Stimulated activated CD8-positive, alpha-beta memory T cell treated with anti-CD3 and anti-CD28 coated beads, Interleukin-15, amount 100 ng/mL, for 48 hours (primary cell): ENCODE measurements at places on chromosomes 2 and 18.

DNA sequence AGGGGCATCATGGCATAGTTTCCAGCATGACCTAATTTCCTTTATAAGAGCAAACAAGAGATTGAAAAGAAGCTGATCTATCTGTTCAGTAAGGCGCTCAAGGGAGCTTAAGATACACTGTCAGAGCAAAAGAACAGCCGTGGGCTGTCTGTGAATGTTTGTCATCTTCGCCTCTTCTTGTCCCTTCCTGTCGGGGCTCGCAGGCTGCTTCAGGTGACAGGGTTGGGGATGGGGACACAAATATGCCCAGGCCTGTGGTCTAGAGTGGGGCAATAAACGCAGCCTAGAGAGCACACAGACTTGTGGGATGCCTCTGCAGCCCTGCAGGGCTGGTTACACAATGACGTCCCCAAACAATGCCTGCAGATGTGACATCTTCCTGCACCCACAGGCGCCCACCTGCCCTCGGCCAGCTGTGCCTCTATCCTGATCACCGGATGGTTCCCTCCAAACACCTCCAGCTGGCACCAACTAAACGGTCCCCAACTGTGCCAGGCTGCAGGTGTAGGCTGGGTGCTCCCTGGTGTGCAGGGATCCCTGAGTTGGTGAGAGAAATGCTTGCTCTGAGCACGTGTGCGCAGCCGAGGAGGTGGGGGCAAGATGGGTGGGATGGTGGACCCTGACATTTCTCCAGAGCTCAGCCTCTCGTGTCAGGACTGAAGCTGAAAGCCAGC, 72.8 kb downstream of the EDAR start:
- DNase-seq, result no peak

DNA sequence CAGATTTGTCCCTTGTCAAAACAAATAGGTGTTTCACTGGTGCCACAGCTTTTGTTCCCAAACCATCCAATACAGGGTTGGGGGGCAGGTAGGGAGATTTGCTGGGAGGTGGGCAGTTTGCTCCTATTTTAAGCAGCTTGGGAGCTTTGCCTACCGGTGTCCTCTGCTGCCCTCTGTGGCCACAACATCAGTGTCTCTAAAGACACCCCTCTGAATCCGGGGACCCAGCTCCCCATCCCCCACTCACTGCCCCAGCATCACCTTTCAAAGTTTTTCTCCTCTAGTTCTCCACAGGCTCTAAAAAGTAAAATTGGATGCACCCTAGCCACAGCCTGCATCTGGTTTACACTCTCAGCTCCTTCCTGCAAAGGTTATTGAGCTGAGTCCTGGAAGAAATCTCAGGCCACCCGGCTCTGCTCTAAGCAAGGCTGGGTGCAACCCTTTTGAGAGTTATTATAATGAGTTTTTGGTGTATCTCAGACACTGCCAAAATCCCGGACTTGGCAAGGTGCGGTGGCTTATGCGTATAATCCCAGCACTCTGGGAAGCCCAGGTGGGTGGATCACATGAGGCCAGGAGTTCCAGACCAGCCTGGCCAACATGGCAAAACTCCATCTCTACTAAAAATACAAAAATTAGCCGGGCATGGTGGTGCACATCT, 2.9 kb upstream of the EPAS1 start:
- DNase-seq, result no peak

DNA sequence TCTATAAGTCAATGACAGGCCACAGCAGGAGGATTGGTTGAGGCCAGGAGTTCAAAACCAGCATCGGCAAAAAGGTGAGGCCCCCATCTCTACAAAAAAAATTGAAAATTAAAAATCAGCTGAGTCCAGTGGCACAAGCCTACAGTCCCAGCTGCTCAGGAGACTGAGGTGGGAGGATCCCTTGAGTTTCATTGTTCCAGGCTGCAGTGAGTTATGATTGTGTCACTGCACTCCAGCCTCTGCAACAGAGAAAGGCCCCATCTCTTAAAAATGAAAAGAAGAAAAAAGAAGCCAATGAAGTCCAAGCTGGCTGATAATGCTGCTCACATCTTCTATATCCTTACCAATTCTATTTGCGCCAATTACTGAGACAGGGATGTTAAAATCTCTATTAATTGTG, 39.1 kb downstream of the MRPS5 start:
- DNase-seq, result no peak

DNA sequence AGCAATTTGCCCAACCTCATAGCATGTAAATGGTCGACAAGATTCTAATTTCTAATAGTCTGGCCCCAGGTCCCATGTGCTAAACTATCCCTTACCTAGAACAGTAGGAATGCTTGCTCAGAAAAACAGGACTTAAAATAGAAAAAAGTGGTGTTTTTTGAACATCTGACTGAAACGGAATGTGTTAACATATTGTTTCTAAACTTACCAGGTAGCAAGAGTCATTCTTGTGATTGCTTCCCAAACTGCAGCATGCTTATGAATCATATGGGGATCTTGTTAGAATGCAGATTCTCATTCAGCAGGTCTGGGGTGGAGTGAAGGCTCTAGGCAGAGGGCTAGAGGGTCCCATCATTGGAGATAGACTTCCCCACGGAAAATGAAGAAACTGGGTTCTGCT, 5.8 kb upstream of the SLC20A1 start:
- no peak for DNase-seq

DNA sequence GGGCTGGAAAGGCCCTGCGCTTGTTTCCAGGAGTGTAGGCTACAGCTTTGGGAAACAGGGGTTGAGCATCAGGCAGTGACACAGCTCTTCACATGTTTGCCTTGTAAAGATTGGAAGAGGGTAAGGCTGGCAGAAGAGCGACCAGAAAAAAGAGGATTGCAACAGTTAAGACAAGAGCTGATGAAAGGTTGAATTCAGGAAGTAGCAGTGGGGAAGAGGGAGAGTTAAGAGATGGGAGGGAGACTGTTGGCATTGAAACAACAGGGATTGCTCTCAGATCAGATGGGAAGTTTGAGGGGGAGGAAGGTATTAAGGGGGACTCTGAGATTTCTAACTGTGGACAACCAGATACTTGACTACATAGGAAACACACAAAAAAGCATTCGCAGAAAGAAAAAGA, 96.9 kb downstream of the CTAGE1 start:
- DNase-seq, result no peak
